ENCODE measurements at places on chromosomes 12 and 14.

DNA sequence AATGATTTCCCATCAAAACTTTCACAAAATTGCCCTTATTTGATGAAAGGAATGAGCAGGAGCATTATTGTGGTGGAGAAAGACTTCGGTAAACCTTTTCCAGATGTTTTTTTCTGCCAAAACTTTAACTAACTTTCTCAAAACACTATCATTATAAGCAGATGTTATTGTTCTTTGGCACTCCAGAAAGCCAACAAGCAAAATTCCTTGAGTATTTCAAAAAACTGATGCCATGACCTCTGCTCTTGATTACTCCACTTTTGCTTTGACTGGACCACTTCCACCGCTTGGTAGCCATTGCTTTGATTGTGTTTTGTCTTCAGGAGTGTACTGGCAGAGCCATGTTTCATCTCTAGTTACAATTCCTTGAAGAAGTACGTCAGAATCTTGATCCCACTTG lies 29.7 kb upstream of the RAB21 start:
- no peak for DNase-seq

GRCh38 chr12:28780096-28780495 lies 369.0 kb upstream of the FAR2 start:
- no peak for DNase-seq

DNA sequence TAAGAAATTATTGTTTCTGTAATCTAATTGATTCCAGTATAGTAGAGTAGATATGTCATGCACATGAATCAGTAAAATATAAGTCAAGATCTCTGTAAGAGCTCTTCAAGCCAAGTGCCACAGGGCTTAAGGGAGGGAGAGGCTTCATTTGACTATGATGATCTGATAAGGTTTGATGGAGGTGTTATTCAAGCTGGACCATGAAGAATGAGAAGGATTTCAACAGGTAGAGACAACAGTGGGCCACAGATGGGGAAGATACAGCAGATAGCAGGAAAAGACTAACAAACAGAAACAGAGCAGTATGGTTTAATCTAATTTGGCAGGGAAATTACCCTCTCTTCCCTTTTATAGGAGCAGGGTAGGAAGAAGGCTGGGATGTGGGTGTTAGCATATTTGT lies 40.6 kb upstream of the FKBP4 start:
- no peak for DNase-seq

DNA sequence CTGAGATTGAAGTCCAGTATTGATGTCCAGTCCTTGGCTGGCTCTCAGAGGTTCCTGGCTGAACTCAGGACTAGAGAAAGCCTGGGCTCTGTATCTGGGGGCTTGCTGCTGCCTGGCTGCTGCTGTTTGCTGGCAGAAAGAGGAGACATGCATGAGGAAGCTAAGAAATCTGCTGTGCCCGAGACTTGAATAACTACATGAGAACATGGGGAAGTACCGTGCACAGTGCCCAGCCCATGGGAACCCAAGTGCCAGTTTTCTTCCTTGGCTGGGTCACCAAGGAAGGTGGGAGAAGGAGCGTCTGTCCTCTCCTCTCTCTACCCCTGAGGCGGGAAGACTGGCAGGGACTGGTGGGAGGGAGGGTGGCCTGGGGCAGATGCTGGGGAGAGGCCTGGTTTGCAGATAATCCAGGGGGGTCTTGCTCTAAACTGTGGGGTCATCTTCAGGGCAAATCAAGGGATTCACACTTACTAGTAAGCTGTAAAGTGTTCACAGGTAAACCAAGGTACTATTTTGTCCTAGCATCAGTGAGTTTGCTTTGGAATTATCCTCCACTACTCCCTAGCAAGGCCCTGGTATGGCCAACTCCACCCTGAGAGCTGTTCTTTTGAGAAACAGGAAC lies 13.8 kb upstream of the ZFP36L1 start:
- no peak for DNase-seq

DNA sequence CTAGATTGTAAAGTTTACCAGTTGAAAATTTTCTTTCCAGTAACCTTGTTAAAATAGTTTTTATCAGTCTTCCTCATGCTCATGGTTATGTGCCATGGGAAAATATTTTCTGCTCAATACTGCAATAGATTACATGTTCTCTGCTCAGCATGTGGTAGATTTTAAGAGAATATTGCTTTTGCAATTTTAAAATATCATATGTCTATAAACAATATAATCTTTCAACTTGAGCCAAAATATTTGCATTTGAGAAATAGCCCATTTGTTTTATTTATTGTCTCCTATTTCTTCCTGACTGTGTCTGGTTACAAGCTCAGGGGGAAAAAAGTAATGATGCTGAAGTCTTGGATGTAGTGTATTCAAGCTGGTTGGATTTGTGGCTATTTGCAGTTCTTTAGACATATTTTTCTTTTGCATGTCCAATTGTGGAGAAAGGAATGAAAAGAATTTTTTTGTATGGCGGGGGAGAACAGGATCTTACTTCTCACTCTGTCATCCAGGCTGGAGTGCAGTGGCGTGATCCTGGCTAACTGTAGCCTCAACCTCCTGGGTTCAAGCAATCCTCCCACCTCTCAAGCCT lies 342.6 kb upstream of the NAV3 start:
- no peak for DNase-seq

DNA sequence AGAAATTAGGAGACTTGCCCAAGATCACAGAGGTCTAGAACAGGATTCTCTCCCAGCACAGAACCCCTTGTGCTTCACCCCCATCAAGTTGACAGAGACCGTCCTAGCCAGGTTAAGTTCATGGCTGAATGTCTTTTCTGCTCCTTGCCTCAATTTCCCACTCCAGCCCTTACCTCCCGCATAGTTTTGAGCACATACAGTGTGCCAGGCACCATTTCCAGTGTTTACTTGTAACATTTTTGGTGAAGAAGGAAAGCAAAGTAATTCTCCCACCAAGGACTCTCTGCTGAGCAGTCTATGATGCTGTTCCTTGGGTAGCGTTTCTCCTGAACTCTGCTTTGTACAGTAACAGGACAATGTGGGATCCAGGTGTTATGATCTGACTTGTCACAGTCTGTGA lies 1.2 kb downstream of the ABHD4 start:
- DNase-seq = no peak

DNA sequence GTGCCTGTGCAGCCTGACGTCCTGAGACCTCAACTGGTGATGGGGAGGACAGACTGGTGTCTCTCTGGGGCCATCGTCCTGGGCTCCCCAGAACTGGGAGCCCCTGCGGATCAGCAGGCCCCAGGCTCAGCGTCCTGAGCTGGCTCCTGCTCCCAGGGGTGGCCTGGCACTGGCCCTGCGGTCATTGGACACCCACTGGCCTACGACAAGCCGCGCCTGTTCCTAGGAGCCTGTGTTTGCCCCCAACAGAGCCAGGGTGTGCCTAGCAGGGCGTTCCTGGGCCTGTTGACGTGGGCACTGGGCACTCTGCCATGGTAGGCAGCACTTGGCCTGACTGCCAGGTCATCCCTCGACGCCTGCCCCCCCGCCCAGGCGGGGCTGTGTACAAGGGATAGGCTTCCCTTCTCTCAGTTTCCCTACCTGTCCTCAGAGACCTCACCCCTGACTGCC lies 8.4 kb downstream of the ADSS1 start:
- DNase-seq = no peak

DNA sequence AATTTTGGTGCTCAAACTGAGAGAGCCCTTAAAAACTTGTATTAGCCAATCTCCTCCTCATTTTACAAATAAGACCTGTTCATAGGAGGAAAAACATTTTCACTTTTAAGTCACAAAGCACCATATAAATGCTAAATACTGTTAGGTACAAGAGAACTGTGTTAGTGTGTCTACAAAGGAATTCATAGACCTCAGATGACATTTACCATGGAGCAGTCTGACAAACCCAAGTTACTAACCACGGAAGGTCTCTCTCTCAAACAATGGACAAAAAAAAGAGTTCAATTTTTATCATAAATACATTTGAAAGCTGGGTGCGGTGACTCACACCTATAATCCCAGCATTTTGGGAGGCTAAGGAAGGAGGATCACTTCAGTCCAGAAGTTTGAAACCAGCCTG lies 10.0 kb downstream of the SBNO1 start:
- no peak for DNase-seq

GRCh38 chr12:21456291-21456780 lies 18.9 kb downstream of the PYROXD1 start:
- no peak for DNase-seq

GRCh38 chr12:19910681-19911080 lies 457.7 kb upstream of the PDE3A start:
- DNase-seq = no peak

- no peak for DNase-seq
Measured at GRCh38 chr14:88848571-88848970, 24.1 kb downstream of the TTC8 start.

DNA sequence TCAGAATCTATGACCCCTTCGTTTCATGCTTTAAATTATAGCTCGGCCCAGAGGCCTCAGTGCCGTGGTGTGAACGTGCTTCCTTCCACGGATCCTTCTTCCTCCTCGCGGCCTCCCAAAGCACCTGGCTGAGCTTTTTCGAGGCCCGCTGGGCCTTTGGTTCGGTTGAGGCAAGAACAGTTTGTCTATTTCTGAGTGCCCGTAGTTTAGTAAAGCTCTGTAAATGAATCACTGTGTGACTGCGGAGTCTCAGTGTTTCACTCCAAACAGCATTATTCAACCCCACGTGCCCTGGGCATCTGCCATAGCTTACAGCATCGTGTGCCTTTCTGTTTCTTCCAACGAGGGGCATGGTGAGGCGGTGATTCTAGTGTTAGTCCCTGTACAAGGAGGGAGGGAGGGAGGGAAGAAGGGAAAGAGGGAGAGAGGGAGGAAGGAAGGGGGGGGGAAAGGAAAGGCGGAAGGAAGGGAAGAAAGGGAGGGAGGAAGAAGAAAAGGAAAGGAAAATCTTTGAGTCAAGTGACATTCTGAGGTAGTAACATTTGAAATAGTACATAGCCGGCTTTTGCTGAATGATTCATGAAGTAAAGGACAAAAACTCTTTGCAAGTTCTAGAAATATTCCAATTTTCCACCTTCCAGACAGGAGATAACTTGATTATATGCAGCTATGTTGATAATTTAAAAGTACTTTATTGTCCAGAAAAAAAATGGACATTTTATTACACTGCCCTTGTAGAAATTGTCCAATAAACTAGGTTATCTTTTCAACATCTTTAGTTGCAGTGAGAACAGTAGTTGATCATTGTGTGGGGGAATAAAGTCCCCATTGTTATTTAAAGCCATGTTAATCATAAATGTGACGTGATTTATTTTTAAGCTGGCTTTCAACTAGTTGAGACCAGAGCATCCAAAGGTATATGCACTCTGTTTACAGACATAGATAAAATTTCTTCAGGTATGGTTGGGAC lies 1.2 kb upstream of the TRIM9 start:
- DNase-seq = no peak

DNA sequence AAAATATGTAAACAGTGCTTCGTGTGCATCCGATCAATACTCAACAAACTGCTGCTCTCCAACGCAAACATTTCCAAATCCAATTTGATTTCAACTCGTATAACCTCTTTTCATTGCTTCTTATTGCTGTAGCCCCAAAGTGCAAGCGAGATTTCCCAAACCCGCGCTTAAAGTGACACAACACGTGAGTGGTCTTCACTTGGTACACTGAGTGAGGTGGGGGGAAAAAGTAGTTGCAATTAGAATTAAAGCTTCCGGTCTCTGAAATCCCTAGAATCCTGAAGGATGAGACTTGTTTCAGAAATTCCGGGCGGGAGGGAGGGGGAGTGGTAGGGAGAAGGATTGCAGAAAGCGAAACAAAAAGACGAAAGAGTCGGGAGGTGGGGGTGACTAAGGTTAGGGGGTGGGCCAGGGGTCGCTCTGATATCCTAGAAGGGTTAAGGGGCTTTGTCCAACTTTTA lies 387.5 kb downstream of the BCAT1 start:
- DNase-seq = no peak

- DNase-seq = no peak
Measured at GRCh38 chr12:78331181-78331580, 500.5 kb downstream of the NAV3 start.

DNA sequence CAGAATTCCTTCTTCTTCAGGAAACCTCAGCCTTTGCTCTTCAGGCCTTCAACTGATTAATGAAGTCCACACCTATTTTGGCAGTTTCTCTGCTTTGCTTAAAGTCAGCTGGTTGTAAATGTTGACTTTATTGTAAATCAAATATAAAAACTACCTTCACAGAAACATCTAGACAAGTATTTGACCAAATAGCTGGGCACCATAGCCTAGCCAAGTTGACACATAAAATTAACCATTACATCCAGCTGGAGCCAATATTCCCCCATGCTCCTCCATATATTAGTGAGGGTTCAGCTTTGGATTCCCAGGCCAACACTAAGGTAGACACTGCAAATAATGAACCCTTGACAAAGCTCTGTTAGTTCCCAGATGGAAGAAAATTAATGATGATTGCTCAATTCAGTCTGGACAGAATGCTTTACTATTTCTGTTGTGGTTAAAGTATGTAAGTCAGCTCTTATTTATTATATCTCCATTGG lies 125.5 kb downstream of the ZFP36L1 start:
- DNase-seq = no peak

- DNase-seq = no peak
Measured at GRCh38 chr14:100252684-100253083, 13.7 kb downstream of the YY1 start.

GRCh38 chr14:101060171-101060601 lies 156.7 kb upstream of the RTL1 start:
- DNase-seq = no peak

GRCh38 chr14:100091386-100091785 lies 26.2 kb downstream of the EVL start:
- no peak for DNase-seq

DNA sequence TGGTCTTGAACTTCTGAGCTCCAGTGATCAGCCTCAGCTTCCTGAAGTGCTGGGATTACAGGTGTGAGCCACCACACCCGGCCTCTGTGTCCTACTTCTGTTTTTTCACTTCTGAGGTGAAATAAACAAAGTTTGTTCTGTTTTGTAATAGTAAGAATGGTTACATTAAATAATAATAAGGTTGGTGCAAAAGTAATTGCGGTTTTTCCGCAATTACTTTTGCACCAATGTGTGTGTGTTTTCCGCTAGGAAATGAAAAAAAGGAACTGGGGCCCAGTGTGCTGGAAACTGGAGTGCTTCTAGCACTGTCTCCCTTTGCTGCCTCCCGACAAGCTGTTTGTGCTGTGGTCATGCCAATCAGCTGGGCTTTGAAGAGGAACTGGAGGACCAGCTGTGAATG lies 140.9 kb downstream of the NTS start:
- no peak for DNase-seq

DNA sequence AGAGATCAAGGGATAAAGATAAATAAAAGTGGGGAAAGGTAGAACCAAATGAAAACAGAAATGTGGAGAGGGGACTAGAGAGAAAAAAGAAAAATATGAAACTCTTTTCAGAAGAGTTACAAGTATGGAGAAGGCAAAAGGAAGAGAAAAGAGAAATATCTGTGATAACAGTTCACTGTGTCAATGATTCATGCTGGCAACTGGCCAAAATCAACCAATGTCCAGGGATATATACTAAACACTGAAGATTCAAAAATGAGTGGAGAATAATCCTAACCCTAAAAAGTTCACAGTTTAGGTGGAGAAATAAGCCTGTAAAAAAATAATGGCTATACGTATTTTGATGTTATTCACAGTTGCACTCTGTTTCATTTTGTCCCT lies 372.3 kb upstream of the KITLG start:
- no peak for DNase-seq

- DNase-seq = no peak
Measured at GRCh38 chr14:72402377-72402772, 470.1 kb downstream of the RGS6 start.

Data from H1 (cell line).